ENCODE measurements at places on chromosomes 5 and 9. TPM values are rescaled to one million over a fixed set of nuclear protein-coding genes. Genes with fewer than 3 reads are reported as not detected.

TMEM245 gene
- total RNA-seq, result 83.0 TPM

SPATA31C1 gene
- not detected for total RNA-seq

CDC20B gene
- total RNA-seq, result 0.19 TPM

PCDHB7 gene
- total RNA-seq, result 0.57 TPM

OR1J2 gene
- total RNA-seq, result 0.19 TPM

AGXT2 gene
- total RNA-seq, result not detected

CAMK4 gene
- 0.10 TPM for total RNA-seq

FAM13B gene
- 30.5 TPM for total RNA-seq

KIF4B gene
- total RNA-seq, result 0.33 TPM

FOXI1 gene
- under 0.01 TPM for total RNA-seq

RAB24 gene
- total RNA-seq, result 15.0 TPM

PHYHD1 gene
- 0.19 TPM for total RNA-seq

GRM6 gene
- total RNA-seq, result not detected

COL5A1 gene
- total RNA-seq, result 44.7 TPM

FOXD4L6 gene
- 0.33 TPM for total RNA-seq

CEP72 gene
- total RNA-seq, result 4.1 TPM

TLX3 gene
- not detected for total RNA-seq

EQTN gene
- total RNA-seq, result not detected

CDO1 gene
- total RNA-seq, result 0.65 TPM

GFI1B gene
- total RNA-seq, result not detected

FOXE1 gene
- not detected for total RNA-seq

CTNND2 gene
- total RNA-seq, result not detected

INSL6 gene
- total RNA-seq, result not detected

ARID3C gene
- 0.33 TPM for total RNA-seq

HSPA9 gene
- 355 TPM for total RNA-seq

AJM1 gene
- total RNA-seq, result 0.65 TPM

FAM78A gene
- 6.5 TPM for total RNA-seq

PAEP gene
- total RNA-seq, result not detected

RMRP gene
- total RNA-seq, result 52,393 TPM

PROP1 gene
- not detected for total RNA-seq

LVRN gene
- total RNA-seq, result 0.10 TPM
